ENCODE measurements at places on chromosomes 3 and 15.

GRCh38 chr15:85443046-85443445 is 62.6 kb downstream of the AKAP13 start:
- DNase-seq: no peak

DNA sequence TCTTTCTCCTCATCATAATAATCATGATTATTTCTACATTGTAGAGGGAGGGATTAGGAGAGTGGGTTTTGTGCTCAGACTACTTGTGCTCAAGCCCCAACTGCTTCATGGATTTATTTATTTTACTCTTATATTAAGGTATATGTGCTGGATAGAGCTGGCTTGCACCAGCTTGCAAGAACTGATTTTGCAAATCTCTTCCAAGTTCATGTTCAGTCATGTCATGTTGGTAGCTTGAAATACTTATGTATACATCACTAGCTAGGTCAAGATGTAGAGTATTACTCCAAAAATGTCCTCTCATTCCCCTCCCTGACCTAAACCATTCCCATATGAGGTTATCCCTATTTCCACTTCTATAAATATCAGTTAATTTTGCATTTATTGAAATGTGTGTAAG is 293.9 kb upstream of the RBMS3 start:
- DNase-seq: no peak

DNA sequence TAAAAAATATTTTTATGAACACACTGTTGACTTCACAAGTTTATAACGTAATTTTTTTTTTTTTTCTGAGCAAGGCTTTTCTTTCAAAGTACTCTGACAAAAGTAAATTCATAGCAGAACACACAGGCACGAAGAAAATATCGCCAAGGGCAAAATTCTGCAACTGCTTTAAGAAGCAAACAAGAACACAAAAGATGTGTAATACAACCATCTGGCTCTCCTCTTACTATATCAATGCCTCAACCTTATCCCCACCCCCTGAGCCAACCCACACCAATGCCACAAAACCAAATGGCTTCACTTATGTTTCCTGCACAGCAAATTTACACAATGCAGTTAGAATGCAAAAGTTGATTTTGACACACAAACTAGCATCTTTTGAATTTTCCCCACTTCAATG is 274.2 kb downstream of the FOXP1 start:
- peak; percentile 64 for DNase-seq

DNA sequence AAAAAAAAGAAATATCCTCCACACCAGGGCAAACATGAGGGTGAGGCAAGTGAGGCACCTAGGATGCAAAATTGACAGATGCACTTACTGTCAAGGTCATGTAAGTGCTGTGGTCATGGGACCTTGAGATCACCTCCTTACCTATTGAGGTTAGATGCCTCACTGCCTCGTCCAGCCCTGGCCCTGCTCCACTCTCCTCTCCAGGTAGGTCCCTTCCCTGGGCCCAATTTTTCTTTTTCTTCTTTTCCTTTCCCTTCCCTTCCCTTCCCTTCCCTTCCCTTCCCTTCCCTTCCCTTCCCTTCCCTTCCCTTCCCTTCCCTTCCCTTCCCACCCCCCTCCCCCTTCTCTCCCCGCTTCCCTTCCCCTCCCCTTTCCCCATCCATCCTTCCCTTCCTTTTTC is 71.1 kb upstream of the DLG1 start:
- DNase-seq: no peak

GRCh38 chr3:184417619-184418327 is 37.9 kb downstream of the CHRD start:
- peak; percentile 77 for DNase-seq

GRCh38 chr15:78739996-78740903 is 71.0 kb downstream of the ADAMTS7 start:
- DNase-seq: peak; percentile 73

DNA sequence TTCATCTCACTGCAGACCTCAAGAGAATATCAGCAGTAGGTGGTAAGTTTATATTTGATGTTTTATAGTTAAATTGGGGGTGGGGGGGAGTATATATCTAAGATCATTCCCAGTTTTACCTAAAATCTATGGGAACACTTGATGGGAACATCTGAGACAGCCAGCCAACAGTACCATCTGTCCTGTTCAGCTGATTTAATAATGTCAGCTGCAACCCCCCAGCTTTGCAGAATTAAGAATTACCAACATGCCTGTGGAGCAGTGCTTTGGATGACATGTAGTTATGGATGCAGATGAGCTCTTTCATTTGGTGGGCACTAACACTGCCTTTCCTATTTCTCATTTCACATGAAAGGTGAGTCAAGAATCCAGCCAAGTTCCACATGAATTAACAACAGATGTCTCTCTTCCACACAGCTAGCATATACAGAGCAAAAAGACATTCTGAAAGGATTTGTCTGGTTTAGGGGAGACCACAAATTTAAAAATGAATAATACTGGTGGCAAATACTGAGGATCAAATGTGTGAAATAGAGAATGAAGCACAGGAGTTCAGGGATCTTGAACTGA is 76.2 kb downstream of the SETD5 start:
- DNase-seq: no peak

GRCh38 chr3:117910820-117911521 is 1123.7 kb downstream of the IGSF11 start:
- no peak for DNase-seq

- DNase-seq: peak; percentile 30
Measured at GRCh38 chr3:152205097-152205593, 63.6 kb upstream of the MBNL1 start.

- DNase-seq: peak; percentile 25
Measured at GRCh38 chr15:78072080-78072892, 5.2 kb downstream of the TBC1D2B start.

Measured in activated CD4-positive, alpha-beta T cell treated with anti-CD3 and anti-CD28 coated beads, Interleukin-2, amount 10 ng/mL, durations not matched to agents 7 days and 5 days (primary cell).